ENCODE measurements at places on chromosomes 11 and 22.

GRCh38 chr11:70464509-70465361 is 66.4 kb downstream of the CTTN start:
- no peak for DNase-seq

DNA sequence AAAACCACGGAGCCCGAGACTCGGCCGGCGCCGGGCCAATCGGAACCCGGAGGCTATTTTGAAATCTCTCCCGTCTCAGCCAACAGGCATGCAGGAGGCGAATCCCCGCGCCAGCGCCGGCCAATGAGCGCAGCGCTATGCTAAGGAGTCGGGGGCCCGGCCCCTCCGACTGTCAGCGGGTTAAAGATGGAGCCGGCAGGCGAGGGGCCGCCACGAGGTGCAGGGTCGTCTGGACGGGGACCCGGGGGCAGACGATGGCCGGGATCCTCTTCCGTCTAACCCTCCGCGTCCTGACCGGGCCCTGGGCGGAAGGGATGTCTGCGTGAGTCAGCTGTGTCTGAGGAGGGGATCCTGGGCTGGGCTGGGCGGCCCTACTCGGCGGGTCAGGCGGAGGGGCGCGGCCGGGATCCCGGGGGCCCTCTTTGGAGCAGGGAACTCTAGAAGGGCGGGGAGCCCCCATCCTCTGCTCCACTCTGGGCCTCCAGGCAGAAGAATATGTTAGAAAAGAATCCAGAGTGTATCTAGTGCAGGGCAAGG is 10.0 kb downstream of the SDF2L1 start:
- DNase-seq = peak; percentile 74

GRCh38 chr11:65645710-65646109 is 7.8 kb downstream of the SIPA1 start:
- no peak for DNase-seq

GRCh38 chr11:125075242-125075625 is 12.1 kb downstream of the SLC37A2 start:
- no peak for DNase-seq

DNA sequence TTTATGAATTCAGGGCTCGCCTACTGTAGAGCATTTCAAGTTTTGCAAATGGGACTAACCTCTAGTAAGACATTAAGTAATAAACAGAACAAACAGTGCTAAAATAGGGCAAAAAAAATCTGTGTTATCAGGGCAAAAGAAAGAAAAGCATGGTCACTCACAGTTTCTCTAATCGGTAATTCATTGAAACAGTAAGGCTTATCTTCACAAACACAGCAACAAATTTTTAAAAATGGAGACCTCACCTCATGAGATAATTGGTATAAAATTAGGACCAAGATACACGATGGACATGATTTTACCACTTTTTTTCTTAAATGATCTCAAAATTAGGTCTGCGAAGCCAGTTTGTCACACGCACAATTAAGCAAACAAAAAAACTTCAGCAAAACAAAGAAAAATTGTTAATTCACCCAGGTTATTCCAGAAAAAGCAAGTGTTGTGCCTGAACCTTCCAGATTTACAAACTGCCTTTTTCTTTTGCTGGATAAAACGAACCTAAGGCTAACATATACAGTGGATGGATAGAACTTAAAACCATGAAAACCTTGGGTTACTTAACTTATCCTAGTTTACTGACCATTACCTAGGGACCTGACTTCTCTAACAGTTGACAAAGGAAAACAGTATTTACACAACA is 1.4 kb downstream of the TMEM123 start:
- no peak for DNase-seq

DNA sequence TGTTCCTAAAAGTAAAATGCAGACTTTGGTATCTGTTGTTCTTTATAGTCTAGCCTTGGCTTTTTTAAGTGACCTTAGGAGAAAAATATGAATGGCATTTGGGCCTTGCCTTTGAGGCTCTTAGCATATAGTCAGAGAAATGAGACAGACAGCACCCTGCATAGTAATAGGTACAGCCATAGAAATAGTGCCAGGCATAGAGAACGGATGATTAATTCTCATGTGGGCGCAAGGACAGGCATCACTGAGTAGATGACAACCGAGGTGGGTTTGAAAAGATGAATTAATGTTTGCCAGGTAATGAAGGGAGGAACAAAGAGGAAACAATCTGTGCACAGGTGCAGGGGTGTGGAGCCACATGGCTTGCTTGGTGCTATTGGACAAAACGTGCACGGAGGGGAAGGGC is 90.5 kb downstream of the BMAL1 start:
- no peak for DNase-seq

DNA sequence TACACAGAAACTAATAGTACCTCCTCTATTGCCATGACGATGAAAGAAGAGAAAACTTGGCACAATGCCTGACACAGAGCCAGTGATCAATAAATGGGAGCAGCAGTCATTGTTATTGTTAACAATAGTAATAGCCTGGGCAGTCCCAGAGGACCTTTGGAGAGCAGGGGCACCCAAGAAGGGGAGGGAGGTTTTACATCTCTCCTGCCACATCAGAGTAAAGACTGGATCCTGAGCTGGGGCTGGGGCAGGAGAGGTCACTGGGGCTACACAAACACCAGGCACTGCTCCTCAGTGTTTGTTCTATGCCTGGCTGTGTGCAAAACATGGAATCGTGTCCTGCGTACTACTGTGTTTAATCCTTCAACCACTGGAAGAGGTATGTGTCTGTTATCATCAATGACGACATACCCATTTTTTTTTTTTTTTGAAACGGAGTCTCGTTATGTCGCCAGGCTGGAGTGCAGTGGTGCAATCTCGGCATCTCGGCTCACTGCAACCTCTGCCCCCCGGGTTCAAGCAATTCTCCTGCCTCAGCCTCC is 25.0 kb upstream of the CREB3L1 start:
- DNase-seq = no peak

DNA sequence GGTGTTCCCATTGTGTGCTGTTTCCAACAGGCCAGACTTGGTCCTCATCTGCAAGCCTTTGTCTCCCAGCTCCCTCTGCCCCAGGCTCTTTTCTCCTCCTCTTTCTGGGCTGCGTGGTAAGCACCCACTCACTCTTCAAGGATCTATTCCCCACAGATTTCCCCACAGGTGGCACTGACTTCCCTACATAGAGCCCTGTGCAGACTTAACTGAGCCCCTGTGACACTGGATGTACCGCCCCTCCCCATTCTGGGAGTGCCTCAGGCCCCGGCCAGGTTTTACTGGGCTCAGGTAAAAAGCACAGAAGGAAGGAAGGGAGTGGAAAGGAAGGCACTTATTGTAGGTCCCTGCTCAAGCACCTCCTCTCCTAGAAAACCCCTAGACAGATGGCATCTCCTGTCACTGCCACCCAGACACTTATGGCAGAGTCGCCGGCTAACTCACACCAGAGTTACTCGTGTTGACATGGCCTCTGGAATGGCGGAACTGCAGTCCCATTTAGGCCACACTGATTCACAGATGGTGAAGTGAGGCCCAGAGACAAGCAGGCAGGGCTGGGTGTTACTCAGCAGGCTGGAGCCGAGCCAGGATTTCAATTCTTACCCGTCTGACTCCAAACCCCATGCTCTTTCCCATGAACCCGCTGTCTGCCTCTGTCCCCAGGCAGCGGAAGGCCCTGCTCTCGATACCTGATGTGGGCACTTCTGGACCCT is 47.2 kb downstream of the LRRC32 start:
- no peak for DNase-seq

- DNase-seq = no peak
Observed at GRCh38 chr11:76605338-76606074, 65.0 kb downstream of the LRRC32 start.

GRCh38 chr22:47782328-47783075 is 1020.1 kb downstream of the TBC1D22A start:
- DNase-seq = no peak

GRCh38 chr11:108880510-108880909 is 215.6 kb downstream of the DDX10 start:
- DNase-seq = no peak

DNA sequence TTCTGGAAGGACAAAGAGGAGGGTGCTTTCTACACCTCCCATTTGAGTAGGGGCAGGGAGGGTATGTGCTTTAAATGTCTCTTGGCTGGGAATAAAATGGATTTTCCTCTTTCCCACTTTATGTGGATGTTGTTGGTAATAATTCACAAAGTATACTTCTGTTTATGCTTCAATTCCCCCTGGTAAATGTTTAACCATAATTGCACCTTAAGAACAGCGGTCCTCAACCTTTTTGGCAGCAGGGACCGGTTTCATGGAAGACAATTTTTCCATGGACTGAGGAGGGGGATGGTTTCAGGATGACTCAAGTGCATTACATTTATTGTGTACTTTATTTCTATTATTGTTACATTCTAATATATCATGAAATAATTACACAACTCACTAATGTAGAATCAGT is 4.0 kb upstream of the TP53AIP1 start:
- no peak for DNase-seq

GRCh38 chr22:39530116-39530515 is 2.4 kb downstream of the RPS19BP1 start:
- no peak for DNase-seq

DNA sequence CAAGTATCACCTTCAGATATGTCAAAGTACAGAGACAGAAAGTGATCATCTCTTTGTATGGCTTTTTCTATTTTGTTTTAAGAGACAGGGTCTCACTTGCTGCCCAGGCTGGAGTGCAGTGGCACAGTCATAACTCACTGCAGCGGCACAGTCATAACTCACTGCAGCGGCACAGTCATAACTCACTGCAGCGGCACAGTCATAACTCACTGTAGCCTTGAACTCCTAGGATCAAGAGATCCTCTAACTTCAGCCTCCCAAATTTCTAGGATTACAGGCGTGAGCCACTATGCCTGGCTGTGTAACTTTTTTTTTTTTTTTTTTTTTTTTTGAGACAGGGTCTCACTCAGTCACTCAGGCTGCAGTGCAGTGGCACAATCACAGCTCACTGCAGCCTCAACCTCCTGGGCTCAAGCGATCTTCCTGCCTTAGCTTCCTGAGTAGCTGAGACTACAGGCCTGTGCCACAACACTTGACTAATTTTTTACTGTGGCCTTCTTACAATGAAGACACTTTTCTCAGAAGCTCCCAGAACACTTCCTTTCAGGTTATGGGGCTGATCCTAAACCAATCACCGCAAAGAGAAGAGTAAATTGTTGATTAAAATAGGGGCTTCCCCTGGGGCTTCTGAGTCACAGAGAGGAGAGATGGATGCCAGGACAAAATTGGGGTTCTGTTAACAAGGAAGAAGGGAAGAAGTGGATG is 9.0 kb upstream of the HIKESHI start:
- no peak for DNase-seq

DNA sequence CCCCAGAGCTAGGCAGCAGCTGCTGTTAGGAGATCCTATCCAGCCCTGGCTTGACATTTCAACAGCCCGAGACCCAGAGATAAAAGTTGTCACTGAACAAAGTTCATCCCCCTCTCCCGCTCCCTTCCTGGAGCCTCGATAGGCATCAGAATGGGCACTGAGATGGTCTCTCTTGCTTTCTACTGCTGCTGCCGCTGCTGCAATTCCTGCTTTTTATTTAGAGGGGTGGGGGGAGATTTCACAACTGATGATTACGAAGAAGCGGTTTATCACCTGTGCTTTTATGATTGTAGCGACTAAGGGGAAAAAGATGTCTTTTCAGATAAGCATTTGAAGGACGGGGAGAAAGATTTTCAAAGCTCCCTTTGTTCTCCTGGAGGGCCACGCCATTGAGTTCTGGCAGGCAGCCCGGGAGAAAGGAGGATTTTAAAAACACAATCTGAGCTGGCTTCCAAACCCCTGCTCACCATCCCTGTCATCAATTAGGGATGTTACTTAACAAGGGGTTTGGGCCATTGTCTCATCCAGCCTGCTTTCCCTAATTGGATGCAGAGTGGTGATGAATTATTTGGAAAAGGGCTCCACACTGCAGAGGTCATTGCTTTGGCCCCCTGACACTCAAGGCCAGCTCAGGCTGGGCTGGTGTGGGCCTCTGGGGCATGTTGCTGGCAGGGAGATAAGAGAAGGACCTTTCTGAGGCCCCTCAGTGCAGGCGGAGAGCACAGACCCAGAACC is 344.7 kb downstream of the BUD13 start:
- no peak for DNase-seq

DNA sequence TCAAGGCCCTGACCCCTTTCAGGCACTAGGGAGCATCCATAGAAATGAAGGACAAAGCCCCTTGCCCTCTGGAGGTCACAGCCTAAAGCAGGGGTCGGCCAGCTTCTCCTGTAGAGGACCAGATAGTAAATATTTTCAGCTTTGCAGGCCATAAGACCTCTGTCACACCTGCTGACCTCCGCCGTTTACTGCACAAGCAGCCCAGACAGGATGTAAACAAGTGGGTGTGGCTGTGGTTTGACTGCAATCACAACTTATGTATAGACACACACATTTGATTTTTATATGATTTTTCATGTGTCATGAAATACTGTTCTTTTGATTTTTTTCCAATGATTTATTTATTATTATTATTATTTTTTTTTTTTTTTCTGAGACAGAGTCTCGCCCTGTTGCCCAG is 34.3 kb downstream of the KIAA1671 start:
- DNase-seq = no peak

GRCh38 chr11:66124564-66124963 is 54.5 kb downstream of the PACS1 start:
- DNase-seq = no peak

- DNase-seq = no peak
Observed at GRCh38 chr22:46484156-46484860, 53.1 kb downstream of the CELSR1 start.

- no peak for DNase-seq
Observed at GRCh38 chr11:86523738-86524619, 148.4 kb downstream of the ME3 start.

DNA sequence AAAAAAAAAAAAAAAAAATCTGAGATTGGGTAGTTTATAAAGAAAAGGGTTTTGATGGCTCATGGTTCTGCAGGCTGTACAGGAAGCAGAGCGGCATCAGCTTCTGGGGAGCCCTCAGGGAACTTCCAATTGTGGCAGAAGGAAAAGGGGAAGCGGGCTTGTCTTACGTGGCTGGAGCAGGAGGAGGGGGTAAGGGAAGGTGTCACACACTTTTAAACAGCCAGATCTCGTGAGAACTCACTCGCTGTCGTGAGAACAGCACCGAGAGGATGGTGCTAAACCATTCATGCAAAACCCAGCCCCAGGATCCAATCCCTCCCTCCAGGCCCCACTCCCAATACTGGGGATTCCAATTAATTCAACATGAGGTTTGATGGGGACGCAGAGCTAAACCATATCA is 806.2 kb downstream of the TBC1D22A start:
- no peak for DNase-seq

DNA sequence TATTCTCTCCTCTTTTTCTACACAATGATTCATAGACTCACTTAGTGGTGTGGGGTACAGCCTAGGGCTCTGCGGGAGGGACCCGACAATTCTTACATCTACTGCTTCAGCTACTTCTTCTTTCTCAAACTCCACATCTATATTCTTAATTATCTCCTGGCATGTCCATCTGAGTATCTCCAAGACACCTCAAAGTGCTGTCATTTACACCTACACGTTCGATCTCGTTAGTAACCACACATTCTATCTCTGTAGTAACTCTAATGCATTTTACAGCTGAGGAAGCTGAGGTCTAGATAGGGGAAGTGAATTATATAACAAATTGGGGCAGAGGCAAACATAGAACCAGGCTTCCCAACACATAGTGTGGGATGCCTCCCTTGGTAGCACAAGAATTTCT is 27.7 kb upstream of the RRM1 start:
- DNase-seq = no peak

DNA sequence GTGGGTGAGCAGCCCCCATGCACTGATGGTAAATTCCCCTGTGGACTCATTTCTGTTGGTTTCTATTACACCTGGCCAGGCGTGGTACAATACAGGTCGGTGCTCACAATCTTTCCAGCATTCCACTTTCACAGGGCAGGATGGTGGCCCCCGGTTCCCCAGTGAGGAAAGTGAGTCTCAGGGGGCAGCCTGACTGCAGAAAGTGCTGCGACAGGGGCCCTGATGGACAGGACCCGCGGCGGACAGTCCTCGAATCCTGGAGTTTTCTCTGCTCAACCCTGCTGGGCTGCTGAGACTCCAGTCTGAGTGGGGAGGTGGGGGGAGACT is 3.1 kb upstream of the PGGHG start:
- DNase-seq = no peak

All from NCI-H2107 (cell line).